ENCODE measurements at places on chromosomes 7 and 10.

DNA sequence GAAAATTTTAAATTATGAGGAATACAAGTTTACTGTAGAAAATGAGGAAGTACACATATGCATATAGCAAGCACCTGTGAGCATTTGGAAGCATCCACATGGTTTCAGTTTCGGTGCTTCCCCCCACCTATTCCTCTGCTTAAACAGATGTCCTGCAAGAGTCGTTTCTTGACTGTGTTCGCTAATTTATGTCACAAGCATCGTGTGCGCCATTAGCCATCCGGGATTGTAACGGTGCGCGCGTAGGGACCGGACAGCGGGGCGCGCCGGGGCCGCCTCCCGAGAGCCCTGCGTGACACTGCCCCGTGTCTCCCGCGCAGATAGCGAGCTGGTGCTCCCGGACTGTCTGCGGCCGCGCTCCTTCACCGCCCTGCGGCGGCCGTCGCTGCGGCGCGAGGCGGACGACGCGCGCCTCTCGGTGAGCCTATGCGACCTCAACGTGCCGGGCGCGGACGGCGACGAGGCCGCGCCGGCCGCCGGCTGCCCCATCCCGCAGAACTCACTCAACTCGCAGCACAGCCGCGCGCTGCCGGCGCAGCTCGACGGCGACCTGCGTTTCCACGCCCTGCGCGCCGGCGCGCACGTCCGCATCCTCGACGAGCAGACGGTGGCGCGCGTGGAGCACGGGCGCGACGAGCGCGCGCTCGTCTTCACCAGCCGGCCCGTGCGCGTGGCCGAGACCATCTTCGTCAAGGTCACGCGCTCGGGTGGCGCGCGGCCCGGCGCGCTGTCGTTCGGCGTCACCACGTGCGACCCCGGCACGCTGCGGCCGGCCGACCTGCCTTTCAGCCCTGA, 90.9 kb downstream of the NEURL1 start:
- no peak overlapping the region for H3K27ac ChIP-seq
- no peak for DNase-seq
- H3K27me3 ChIP-seq = peaks cover 48% of the 10 kb centered on the region
- peaks cover 21% of the 10 kb centered on the region for H3K4me1 ChIP-seq
- peaks cover 13% of the 10 kb centered on the region for H3K36me3 ChIP-seq
- peak overlapping the region; percentile 60 for H3K4me3 ChIP-seq

DNA sequence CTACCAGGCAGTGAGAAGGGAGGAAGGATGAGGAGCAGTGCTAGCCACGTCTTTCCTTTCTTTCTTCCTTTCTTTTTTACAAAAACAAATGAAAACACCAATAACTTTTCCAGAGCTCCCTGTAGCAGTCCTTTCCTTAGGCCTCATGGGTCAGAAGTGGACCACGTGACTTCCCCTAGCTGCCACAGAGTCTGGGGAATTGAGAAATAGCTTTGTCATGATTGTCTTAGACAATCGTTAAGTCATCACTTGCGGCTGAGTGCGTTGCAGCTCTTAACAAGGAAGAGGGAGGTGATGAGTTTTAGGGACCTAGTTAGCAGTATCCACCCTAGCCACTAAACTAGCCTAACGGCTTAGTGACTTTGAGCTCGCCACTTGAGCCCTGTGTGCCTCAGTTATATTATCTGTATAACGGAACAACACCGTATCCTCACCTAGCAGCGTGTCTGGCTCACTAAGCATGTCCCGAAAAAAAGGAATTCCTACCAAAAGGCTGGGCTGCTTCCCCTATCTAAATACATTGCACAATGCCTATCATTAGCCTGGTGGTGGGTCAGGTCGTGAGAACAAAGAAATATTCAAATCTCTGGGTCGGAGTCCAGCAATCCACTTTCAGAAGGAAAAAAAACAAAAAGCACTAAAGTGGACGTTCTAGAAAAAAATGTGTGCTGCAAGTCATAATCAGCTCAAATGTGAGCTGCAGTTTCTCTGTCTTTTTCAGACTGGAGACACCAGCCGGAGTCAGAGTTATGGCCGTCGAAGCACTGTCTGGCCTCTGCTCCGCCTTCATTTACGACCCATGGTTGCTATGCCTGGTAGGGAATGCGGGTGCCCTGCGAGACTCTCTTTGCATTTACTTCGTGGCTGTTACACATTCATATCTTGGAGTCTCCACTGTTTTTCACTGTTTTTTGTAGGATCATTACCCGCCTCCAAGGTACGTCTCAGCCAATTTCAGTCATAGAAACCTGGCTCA, 338.5 kb upstream of the FOXK1 start:
- H3K4me3 ChIP-seq = no peak overlapping the region
- H3K27ac ChIP-seq = no peak overlapping the region
- DNase-seq = no peak
- peaks cover 3% of the 10 kb centered on the region for H3K27me3 ChIP-seq

DNA sequence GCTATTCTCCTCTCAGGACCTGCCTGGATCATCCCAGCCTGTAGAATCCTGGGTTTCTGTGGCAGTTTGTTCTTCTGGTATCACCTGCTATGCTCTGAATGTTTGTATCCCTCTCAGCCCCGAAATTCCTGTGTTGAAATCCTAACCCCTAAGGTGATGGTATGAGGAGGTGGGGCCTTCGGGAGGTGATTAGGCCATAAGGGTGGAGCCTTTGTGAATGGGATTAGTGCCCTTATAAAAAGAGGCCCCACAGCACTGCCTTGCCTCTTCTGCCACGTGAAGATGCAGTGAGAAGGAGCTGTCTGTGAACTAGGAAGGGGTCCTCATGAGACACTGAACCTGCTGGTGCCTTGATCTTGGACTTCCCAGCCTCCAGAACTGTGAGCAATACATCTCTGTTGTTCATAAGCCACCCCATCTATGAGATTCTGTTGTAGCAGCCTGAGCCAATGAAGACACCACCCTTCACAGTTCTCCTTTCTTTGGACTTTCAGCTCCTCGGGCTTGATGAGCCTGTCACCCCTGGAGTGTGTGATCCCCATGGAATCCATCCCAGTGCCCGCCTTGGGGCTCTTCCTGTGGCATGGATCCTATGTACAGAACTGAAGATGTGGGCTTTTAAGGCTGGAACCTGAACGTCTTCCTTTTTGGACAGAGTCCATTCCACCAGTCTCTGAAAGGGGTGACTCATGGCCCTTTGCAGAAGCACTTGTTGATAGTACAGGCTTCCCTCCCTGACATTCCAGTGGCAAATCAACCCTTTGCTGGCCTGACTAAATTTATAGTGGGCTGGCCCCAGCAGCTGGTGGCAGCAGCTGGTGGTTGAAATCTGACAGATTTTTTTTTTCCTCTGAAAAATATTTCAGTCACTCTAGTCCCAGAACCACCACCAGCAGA, 138.0 kb downstream of the TACC2 start:
- H3K4me1 ChIP-seq = peaks cover 82% of the 10 kb centered on the region
- peak overlapping the region; percentile 91 for H3K27ac ChIP-seq
- no peaks in the 10 kb centered on the region for H3K36me3 ChIP-seq
- no peaks in the 10 kb centered on the region for H3K27me3 ChIP-seq

DNA sequence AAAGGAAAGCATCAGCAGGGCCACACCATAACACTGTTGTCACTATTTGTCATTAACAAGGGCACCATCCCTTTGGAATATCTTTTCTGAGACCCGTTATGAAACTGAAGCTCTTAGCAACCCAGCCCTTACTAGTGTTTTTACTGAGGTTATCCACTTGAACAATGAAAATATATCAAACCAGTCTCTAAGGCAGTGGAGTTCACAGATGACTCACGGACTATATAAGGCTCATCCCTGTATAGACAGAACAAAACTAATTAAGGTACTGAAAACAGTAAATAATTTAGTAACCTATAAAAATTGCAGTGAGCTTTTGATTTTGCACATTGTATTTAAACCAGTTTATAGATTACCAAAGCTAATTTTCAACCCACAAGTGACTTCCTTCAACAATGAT, 196.0 kb downstream of the ELAPOR2 start:
- no peaks in the 10 kb centered on the region for H3K36me3 ChIP-seq
- no peaks in the 10 kb centered on the region for H3K4me1 ChIP-seq
- no peak for DNase-seq
- no peaks in the 10 kb centered on the region for H3K27me3 ChIP-seq
- H3K4me3 ChIP-seq = no peak overlapping the region

DNA sequence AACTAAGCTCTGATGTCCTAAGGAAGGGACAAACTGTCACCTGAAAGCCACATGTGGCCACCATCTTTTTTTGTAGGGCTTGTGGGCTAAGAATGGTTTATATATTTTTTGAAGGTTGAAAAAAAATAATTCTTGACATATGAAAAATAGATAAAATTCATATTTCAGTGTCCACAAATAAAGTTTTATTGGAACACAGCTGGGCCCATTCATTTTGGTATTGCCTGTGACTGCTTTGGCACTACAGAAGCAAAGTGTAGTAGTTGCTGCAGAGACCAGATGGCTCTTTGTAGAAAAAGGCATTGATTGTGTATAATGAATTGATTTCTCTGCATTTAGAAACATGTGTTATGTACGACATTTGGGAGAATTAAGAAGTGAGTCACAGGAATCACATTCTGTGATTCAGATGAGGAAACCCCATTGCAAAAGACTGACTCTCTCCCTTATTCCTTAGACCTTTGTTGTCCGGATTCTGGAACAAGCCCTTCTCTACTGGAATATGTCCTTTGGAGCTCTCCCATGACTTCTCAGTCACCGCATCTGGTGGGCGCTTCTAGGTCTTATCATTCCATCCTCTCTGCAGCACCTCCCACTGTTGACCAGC, 438.7 kb downstream of the LRMDA start:
- no peaks in the 10 kb centered on the region for H3K4me1 ChIP-seq
- H3K27me3 ChIP-seq = no peaks in the 10 kb centered on the region
- H3K36me3 ChIP-seq = no peaks in the 10 kb centered on the region
- no peak overlapping the region for H3K4me3 ChIP-seq
- DNase-seq = no peak

DNA sequence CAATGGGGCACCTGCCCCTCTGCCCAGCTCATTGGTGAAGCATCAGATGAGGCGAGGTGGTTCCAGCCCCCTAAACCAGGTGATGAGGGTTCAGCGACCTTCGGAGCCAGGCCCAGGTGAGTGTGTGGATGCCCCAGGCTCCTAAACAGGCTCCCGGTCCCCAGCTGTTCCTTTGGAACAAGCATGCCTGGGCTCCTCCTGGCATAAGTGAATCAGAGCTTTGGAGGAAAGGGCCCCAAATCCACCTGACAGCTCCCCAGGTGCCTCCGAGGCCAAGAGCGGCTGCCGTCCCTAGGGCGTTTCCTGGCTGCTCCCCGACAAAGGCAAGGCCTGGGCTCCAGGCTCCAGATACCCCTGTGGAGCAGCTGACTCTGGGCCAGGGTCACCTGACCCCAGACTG, 61.3 kb downstream of the YKT6 start:
- H3K4me3 ChIP-seq = no peak overlapping the region
- H3K27ac ChIP-seq = no peak overlapping the region
- H3K4me1 ChIP-seq = peaks cover 81% of the 10 kb centered on the region
- no peaks in the 10 kb centered on the region for H3K27me3 ChIP-seq

DNA sequence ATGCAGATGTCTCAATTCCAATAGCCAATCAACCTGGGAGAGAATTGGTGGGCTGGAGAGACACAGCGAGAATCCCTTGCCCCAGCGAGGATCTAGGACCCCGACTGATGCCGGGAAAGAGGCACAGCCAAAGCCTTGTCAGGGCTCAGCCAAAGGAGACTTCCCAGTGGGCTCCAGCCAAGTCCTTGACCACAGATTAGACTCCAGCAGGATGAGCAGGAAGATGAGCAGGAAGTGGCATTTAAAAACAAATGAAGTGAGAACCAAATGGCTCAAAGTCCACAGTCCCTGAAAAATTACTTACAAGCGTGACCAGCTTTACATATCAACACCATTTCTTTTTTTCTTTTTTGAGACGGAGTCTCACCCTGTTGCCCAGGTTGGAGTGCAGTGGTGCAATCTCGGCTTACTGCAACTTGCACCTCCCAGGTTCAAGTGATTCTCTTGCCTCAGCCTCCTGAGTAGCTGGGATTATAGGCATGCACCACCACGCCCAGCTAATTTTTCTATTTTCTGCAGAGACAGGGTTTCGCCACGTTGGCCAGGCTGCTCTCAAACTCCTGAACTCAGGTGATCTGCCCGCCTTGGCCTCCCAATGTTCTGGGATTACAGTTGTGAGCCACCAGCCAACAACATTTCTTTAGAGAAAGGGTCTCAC, 40.2 kb downstream of the CTBP2 start:
- H3K27me3 ChIP-seq = no peaks in the 10 kb centered on the region
- peaks cover 100% of the 10 kb centered on the region for H3K4me1 ChIP-seq
- no peak overlapping the region for H3K4me3 ChIP-seq
- H3K36me3 ChIP-seq = no peaks in the 10 kb centered on the region

GRCh38 chr10:28125701-28126100, 126.8 kb upstream of the ODAD2 start:
- H3K4me1 ChIP-seq = no peaks in the 10 kb centered on the region
- no peak for DNase-seq
- no peaks in the 10 kb centered on the region for H3K36me3 ChIP-seq
- H3K27ac ChIP-seq = no peak overlapping the region
- H3K4me3 ChIP-seq = no peak overlapping the region
- H3K27me3 ChIP-seq = no peaks in the 10 kb centered on the region

DNA sequence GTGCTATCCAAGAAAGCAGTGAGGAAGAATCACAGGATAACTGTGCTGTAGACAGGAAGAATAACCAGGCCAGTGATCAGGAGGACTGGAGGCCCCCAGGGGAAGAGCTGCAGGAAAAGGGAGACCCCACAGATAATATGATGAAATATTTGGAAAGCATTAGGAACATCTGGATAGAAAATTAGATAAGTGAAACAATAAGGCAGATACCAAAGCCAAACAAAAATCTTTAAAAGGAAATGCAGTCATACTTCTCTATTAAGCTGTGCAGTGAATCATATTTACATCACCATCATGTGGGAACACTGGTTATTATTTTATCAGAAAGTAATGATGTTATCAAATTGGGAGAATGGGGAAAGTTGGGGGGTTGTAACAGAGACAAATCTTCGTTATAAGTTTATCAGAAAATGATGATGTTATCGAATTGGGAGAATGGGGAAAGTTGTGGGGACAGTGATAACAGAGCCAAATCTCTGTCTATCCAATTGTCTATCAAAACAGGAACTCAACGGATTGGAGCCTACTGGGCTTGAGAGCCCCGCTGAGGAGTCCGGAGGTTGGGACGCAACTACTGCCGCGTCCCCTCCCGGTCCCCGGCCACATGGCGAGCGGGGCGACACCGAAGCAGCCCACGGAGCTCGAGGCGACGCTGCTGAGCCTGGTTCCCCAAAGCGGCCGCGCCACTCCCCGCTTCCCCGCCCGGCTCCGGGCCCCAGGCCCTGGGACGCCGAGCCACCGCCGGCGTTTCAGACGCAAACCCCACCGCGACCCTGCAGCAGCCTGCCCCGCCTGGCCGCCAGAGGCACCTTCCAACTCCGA, 14.0 kb upstream of the RALA start:
- H3K4me3 ChIP-seq = peak overlapping the region; percentile 64
- peak; percentile 33 for DNase-seq
- H3K36me3 ChIP-seq = no peaks in the 10 kb centered on the region
- no peaks in the 10 kb centered on the region for H3K27me3 ChIP-seq
- peak overlapping the region; percentile 78 for H3K27ac ChIP-seq

DNA sequence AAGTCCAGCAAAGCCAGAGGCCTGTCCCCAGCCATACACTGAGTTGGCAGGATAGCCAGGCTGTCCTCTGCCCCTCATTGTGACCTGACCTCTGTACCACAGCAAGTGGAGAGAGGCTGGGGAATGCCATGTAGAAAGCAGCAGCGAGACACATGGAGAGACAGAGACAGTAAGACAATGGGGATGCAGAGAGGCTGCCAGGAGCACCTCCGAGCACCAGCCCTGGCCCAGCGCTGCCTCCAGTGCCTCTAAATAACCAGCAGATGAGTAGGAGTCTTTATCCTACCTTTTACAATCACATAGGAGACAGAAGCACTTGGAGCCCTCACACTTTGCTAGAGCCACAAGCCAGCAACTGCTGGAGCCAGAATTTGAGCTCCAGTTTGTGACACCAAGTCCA, 8.1 kb downstream of the GDF2 start:
- peaks cover 18% of the 10 kb centered on the region for H3K27me3 ChIP-seq
- no peak for DNase-seq
- H3K36me3 ChIP-seq = no peaks in the 10 kb centered on the region
- H3K27ac ChIP-seq = no peak overlapping the region

All from left ventricle myocardium inferior (tissue), 1 donor.